ENCODE measurements at places on chromosomes 12 and 14. TPM values are rescaled to one million over a fixed set of nuclear protein-coding genes. Genes with fewer than 3 reads are reported as not detected.
A peak's percentile ranks its signal among the peaks of the same experiment; 100 is the strongest.

DNA sequence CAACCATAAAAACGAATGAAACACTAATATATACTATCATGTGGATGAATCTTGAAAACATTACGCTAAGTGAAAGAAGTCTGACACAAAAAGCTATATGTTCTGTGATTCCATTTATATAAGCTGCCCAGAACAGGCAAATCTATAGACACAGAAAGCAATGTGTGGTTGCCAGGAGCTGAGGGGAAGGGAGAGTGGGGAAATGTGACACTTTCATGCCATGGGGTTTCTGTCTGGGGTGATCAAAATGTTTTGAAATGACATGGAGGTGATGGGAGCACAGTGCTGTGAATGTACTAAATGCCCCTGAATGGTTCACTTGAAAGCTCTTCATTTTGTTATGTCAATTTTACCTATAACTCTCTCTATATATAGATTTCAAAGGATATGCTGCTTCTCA, 30.1 kb downstream of the ATG14 start:
- no peak for DNase-seq

Gene PEX5
- total RNA-seq, result 37.9 TPM

GRCh38 chr14:91412939-91413338, 4.7 kb downstream of the CCDC88C start:
- no peak for DNase-seq

Gene ETNK1
- 70.0 TPM for total RNA-seq

- DNase-seq, result no peak
Measured at GRCh38 chr12:52535574-52535973, 15.4 kb upstream of the KRT5 start.

DNA sequence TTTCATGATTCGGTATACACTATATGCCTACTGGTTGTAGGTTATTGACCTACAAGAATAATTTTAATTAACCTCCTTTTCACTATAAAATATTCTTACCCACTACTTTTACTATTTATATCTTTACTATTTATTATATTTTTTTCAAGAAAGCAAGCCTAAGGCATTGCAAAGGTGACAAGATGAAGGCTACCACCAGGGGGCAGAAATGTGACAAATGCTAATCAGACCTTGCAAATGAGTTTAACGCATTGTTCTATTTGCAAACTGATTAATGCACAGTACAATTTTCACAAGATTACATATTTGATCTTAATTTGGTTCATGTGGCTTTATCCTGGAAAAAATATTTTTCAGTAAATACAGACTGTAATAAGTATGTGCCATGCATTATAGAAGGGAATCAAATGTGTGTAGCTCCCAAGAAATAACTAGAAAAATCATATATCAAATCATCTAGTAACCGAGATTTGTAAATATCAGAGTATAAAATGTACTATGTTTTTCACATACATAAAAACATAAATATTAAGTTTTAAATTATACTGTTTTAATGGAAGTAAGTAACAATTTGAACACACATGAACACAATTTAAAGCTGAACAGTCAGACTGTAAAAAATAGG, 107.0 kb downstream of the ADAMTS20 start:
- peak; percentile 40 for DNase-seq

- DNase-seq, result no peak
Measured at GRCh38 chr14:62322216-62322615, 560.0 kb downstream of the SNAPC1 start.

DNA sequence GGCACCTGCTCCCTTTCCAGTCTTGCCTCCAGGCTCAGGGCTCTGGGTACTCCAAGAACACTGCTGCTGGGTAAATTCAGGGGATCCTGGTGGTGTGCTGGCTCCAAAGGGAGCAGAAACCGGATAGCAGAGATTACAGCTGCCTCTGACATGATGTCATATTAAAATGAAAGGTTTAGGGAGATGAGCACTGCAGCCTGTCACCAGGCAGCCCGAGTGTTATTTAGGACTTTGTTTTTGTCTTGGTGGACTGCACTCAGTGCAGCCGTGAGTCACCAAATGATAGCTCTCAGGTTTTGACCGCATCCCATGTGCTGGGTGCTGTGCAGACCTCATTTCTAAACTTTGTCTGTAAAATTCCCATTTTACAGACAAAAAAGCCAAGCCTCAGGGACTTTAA, 266.0 kb upstream of the CRY1 start:
- no peak for DNase-seq

DNA sequence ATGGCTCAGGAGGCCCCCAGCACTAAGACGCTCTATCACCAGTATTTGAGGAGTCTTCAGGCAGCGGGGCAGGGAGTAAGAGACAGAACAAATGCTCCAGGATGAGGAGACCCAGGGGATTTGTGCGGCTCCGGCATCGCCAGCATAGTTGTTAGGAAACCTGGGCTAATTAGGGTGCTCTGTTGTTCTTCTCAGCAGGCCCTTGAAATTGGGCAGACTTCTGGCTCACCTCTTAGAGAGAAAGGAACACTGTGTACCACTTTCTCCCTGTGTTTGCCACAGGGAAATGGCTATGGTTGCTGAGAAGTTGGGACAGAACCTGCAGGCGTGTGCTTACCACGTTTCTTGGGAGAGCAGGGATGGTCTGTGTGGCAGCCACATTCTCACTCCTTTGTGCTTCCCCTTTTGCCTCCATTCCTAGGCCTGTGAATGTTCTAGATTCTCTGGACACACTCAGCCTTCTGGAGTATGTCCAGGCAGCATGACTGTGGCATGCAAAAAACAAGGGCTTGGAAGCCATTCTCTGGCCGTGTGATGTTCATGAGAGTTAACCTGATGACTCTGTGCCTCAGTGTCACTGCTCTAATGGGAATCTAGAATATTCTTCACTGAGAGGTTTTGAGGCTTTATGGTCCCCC, 109.0 kb downstream of the CHST11 start:
- no peak for DNase-seq

DNA sequence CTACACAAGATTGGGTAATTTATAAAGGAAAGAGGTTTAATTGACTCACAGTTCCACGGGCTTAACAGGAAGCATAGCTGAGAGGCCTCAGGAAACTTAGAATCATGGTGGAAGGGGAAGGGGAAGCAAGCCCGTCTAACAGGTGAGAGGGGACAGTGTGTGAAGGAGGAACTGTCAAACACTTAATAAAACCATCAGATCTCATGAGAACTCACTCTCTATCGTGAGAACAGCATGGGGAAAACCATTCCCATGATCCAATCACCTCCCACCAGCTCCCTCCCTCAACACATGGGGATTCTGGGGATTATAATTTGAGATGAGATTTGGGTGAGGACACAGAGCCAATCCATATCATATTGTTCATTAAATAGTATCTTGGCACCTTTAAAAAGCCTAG, 56.1 kb downstream of the EPS8 start:
- no peak for DNase-seq

GRCh38 chr12:108335349-108336119, 3.6 kb downstream of the CMKLR1 start:
- DNase-seq, result peak; percentile 3
